ENCODE measurements at places on chromosomes 4 and X. TPM values are rescaled to one million over a fixed set of nuclear protein-coding genes. Genes with fewer than 3 reads are reported as not detected.

DNA sequence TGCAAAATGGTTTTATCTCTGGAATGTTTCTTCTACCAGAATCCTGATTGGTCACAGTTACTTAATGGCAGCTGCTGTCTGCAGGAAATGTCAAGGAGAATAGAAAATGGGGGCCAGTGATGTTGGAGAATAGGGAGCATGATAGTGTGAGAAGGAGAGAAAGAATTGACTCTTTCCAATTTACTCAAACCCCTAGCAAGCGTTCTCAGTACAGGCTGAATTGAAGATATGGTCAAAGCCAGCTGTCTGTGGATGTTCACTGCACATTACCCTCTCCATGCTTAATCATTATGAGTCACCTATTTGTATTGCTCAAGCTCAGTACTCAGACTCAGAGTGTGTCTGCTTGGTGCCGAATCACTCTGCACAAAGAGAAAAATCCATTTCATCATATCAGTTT, 57.8 kb upstream of the FAM47B start:
- H3K27ac ChIP-seq = no peak overlapping the region
- DNase-seq = no peak
- no peaks in the 10 kb centered on the region for H3K27me3 ChIP-seq
- H3K4me1 ChIP-seq = no peaks in the 10 kb centered on the region
- no peaks in the 10 kb centered on the region for H3K36me3 ChIP-seq

MAGEA10 gene
- not detected for total RNA-seq

- no peaks in the 10 kb centered on the region for H3K4me1 ChIP-seq
- H3K27me3 ChIP-seq = no peaks in the 10 kb centered on the region
- no peaks in the 10 kb centered on the region for H3K36me3 ChIP-seq
Measured at GRCh38 chrX:87580862-87581261, 63.3 kb downstream of the KLHL4 start.

DNA sequence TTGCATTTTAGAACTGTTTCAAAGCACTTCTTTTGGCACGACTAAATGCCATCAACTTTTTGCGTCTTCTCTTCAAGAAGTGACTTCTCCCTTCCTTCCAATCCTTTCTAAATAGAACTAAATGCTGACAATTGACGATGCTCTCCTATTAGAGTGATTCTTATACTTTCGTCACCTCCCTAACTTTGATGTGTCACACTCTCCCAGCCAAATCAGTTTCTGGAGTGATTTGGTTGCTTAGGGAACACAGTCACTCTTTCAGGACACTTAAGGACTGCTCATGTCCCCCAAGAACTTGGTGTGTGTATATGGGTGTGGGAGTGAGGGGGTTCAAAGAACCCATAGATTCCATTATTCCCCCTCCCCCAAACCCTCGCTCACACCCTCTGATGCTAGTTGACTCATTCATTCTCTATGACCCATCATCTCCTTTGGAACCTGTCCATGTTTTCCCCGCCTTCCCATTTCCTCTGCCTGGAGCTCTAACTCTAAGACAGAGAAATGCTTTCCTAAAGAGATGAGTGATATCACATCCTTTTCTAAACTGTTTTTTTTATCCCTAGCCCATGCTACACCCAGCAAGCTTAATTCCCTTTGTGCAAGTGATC, 26.8 kb upstream of the AREG start:
- H3K36me3 ChIP-seq = no peaks in the 10 kb centered on the region
- no peaks in the 10 kb centered on the region for H3K27me3 ChIP-seq
- H3K4me3 ChIP-seq = no peak overlapping the region
- DNase-seq = no peak

DNA sequence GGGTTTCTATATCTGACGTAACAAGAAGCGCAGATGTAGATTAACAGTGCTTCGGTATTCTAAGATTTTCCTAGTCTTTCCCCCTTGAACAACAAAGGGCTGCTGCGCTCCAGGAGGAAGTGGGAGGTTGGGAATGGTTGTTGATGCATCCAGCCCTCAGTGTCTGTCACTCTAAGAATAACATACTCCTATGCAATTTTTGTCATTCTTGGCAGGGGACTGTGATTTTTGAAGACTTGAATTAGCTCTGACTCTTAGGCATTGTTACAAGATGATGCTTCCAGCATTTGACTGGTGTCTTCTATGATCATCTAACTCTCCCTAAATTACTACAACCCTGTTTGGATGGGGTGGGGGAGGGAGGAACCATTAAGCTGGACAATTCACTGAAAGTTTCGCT, 394.2 kb downstream of the ARHGAP24 start:
- H3K4me3 ChIP-seq = no peak overlapping the region
- no peaks in the 10 kb centered on the region for H3K27me3 ChIP-seq
- no peaks in the 10 kb centered on the region for H3K36me3 ChIP-seq
- peaks cover 26% of the 10 kb centered on the region for H3K4me1 ChIP-seq

DCAF16 gene
- 15.1 TPM for total RNA-seq

- no peak overlapping the region for H3K4me3 ChIP-seq
- no peaks in the 10 kb centered on the region for H3K4me1 ChIP-seq
- no peaks in the 10 kb centered on the region for H3K36me3 ChIP-seq
- H3K27ac ChIP-seq = no peak overlapping the region
Measured at GRCh38 chr4:3857269-3857926, 91.2 kb downstream of the ADRA2C start.

PNMA5 gene
- total RNA-seq = not detected

DNA sequence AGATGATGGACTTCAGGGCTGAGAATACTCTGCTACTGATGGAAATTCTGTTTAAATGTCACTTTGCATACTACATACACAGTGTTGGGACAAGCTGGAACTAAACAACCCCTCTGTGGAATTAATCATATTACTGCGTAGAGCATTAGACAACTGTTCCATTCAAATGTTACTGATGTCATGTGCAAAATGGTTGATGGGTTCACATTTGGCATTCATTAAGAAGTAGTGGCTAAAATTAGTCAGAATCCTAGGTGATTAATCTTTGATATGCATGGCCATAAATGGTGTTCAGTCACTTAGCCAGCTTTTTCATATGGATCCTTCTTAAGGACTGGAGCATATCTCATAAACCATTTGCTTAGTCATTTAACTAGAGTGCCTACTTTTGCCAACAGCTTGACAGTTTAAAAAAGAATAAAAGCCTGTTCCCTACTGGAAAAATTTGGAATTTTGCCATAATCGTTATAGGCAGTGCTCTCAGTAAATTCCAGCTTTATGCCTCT, 105.2 kb downstream of the RNF150 start:
- DNase-seq = no peak
- H3K4me1 ChIP-seq = peaks cover 19% of the 10 kb centered on the region
- H3K36me3 ChIP-seq = no peaks in the 10 kb centered on the region
- no peaks in the 10 kb centered on the region for H3K27me3 ChIP-seq

DNA sequence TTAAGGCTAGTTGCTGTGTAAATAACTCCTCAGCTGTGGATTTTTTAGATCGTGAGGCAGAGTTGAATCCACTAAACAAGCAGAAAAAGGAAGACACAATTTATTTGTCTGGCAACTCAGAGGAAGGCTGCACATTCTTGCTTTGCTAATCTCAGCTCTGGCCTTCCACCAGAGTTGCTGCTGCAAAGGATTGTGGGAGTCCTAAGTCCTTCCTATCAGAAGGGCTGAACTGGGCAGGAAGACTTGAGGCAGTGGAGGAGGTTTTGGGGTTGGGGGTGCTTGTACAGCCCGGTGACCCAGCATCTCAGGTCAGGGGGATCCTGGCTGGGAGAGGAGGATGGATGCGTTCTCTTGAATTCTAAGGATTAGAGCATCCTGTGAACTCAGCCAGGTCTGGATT, 11.0 kb upstream of the VSIG1 start:
- H3K27ac ChIP-seq = no peak overlapping the region
- no peak for DNase-seq
- no peaks in the 10 kb centered on the region for H3K4me1 ChIP-seq
- no peak overlapping the region for H3K4me3 ChIP-seq
- no peaks in the 10 kb centered on the region for H3K36me3 ChIP-seq
- H3K27me3 ChIP-seq = no peaks in the 10 kb centered on the region
